ENCODE measurements at places on chromosomes 3 and 15. TPM values are rescaled to one million over a fixed set of nuclear protein-coding genes. Genes with fewer than 3 reads are reported as not detected.

Gene UACA
- total RNA-seq, result 229 TPM

Gene KNG1
- not detected for total RNA-seq

Gene EIF2A
- 251 TPM for total RNA-seq

Gene SEMA3G
- total RNA-seq, result under 0.01 TPM

Gene COLQ
- total RNA-seq, result under 0.01 TPM

Gene C3orf20
- total RNA-seq, result under 0.01 TPM

Gene ZSCAN29
- 15.5 TPM for total RNA-seq

Gene ITIH3
- 0.19 TPM for total RNA-seq

Gene PPP1R14D
- not detected for total RNA-seq

Gene CHL1
- not detected for total RNA-seq

Gene NOX5
- under 0.01 TPM for total RNA-seq

Gene CAMKV
- under 0.01 TPM for total RNA-seq

Gene SPINK8
- not detected for total RNA-seq

Gene NR2E3
- 0.38 TPM for total RNA-seq

Gene IMP3
- total RNA-seq, result 119 TPM

Gene PLCH1
- total RNA-seq, result under 0.01 TPM

Gene WWTR1
- total RNA-seq, result 24.0 TPM

Gene TNIK
- 38.3 TPM for total RNA-seq

Gene MCF2L2
- total RNA-seq, result 0.56 TPM

Gene BFSP2
- total RNA-seq, result not detected

Gene FES
- total RNA-seq, result 15.7 TPM

Gene DPPA2
- total RNA-seq, result not detected

Gene BMF
- 2.5 TPM for total RNA-seq

Gene TMPRSS7
- not detected for total RNA-seq

All from regular cardiac myocyte (primary cell).